ENCODE measurements at places on chromosomes 4 and X. TPM values are rescaled to one million over a fixed set of nuclear protein-coding genes. Genes with fewer than 3 reads are reported as not detected.
A peak's percentile ranks its signal among the peaks of the same experiment; 100 is the strongest.

GRCh38 chrX:130109429-130110378 is 593 bp downstream of the ELF4 start:
- DNase-seq, result no peak

DNA sequence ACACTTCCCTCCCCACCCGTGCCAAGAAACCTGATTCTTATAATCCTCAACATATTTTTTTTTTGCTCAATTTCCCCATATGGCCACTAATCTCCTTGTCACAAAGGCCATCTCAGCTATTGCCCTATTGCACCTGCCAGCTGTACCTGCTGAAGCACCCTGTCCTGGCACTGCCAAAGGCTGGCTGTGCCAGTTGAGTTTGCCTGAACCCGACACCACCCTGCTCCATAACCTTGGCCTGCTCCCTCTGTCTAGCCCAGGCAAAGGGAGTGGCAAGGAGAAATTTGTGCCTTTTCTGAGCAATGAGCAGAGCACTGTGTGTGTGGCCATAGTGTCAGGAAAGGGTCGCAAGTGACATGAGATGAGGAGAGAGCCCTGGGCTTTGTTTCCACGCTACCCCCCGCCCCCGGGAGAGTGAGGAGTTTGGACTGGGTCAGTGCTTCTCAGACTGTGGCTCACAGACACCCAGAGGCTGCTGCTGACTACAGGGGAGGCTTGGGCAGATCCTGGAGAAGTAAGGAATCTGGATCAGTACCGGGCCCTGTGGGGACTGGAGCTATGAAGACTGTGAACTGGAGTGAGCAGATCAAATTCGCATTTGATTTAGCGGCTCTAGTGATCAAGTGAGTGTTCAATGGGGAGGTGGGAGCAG is 42.2 kb upstream of the HMGB3 start:
- no peak for DNase-seq

DNA sequence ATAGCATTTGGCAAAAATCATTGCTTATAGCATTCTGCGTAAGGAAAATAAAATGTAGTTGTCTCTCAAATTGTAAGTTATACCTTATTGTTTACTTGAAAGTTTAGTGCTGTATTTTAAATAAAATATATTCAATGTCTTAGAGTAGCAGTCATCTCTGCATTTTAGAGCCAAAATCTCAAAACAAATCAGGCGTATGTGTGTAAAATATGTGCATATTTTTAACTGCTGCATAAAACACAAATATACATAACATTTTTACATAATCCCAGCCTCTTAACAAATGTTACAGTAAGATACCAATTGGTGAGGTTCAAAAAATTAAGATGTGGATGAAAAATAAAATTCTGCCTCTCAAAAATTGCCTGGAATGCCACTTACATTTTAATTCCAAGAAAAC is 145.8 kb upstream of the AGA start:
- no peak for DNase-seq

GRCh38 chrX:17637235-17637634 is 100.1 kb upstream of the SCML1 start:
- DNase-seq, result no peak

GRCh38 chr4:153747406-153747955 is 12.3 kb downstream of the RNF175 start:
- DNase-seq, result no peak

GRCh38 chr4:64582492-64582891 is 173.2 kb upstream of the TECRL start:
- DNase-seq, result no peak

DNA sequence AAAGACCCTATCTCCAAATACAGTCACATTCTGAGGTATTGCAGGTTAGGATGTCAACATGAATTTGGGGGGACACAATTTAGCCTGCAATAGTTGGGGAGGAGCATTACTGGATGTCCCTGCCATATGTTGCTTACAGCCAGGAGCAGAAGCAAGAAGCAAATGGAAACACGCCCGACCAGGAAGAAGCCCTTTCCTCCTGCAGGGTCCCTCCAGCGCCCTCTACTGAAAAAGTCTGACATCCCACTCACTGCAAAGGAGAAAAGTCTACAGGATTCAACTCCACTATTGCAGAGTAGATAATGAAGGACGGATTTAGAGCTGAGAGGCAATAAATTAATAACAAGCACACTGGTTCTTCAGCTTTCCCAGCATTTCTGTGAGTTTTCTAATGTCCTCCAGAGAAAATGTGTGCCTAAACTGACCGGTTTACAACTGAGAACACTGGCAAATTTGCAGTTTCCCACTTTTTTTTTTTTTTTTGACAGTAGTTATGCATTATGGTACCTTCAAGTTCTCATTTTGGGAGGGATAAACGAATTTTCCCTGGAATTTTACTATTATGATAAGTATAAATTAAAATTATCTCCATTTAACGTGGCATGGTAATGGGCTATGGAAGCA is 31.7 kb downstream of the COQ2 start:
- peak; percentile 72 for DNase-seq

GRCh38 chr4:121842862-121843261 is 19.2 kb upstream of the CCNA2 start:
- no peak for DNase-seq

DNA sequence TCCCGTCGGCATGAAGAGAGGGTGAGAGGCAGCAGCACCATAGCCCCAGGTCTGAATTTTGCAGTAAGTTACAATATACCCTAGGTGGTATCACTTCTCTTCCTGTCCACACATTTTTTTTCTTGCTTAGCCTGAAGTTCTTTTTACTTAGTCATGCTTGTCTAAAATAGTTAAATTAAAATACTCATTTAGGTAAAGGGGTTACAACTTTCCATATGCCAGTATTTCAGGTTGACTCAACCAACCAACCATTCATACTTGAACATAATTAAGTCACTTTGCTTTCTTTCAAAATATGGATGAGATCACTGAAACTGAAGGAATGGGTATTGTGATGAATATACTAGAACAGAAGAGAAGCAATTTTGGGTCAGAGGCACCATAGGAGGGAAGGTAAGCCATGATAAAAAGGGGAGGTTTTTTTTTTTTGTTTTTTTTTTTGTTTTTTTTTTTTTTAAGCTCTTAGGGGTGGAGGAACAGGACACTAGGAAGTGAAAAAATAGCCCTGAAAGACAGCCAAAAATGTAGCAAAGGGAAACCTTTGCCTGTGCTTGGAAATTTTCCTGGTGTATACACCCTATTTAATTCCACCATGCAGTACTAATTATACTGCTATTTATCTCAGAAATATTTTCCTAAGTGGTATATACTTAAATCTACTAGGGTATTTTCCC is 41.8 kb downstream of the RPS6KA3 start:
- DNase-seq, result no peak

- DNase-seq, result no peak
Observed at GRCh38 chr4:155609455-155610059, 57.1 kb upstream of the GUCY1A1 start.

- DNase-seq, result no peak
Observed at GRCh38 chr4:23773884-23774636, 115.8 kb downstream of the PPARGC1A start.

GRCh38 chr4:1502976-1503375 is 96.7 kb upstream of the NKX1-1 start:
- DNase-seq, result no peak

- DNase-seq, result no peak
Observed at GRCh38 chr4:188015025-188015940, 19.7 kb downstream of the ZFP42 start.

DNA sequence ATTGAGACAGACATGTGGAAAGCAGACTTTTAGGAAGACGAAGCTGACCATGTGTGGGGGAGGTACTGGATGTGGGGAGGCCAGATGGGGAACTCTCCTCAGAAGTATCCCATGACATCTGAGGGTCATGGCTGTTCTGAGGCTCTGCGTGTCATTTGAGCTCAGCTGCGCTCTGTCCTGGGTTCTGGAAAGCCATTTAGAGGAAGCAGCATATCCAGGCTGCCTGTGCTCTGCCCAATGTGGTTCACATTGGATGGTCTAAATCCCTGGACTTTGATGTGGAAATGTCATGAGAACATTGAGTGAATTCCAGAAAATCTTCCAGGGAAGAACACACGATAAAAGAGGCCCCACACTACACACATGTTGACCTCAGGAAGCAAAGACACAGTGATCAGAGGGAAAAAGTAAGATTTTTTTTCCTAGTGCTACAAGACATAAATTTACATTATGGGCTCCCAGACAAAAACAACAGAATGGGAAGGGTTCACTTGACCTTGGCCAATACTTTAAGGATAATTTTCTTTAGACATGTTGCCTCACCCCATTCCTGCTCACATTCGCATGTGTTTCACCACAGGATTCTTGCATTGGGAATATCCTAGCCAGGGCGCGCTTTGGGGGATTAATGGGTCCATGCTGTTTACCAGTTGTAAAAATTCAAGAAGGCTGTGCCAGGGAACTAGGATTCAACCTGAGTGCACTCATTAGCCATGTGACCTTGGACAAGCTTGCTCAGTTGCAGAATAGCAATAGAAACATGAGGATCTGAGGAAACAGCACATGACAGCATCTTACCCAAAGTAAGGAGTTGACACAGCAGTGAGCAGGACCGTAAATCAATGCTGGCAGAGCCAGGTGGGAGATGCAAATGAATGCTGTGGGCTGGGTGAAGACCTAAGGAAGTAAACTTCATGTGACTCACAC is 73.2 kb upstream of the C1QTNF7 start:
- DNase-seq, result no peak

GRCh38 chrX:18129690-18130089 is 91.0 kb downstream of the BEND2 start:
- DNase-seq, result no peak

- DNase-seq, result no peak
Observed at GRCh38 chr4:12701384-12701783, 782.8 kb downstream of the RAB28 start.

DNA sequence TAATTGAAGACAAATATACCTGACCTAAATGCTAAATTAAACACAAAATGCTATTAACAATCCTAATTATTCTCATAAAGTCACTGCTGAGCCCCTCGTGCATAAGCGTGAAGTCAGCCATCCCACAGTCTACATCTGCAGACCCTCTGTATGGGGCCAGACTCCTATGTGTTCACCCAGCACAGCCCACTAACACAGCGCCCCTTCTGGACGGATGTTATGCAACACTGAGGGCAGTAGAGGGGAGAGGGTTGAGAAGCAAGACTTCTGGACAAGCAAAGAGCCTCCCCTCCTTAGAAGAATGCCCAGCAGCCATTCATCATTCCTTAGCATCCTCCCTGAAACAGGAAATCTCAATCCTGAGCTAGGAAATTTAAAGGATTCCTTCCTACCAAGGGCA is 7.9 kb downstream of the TRPC3 start:
- DNase-seq, result no peak

GRCh38 chrX:31228415-31228832 is 156.6 kb upstream of the FTHL17 start:
- peak; percentile 30 for DNase-seq

- no peak for DNase-seq
Observed at GRCh38 chr4:77695774-77696173, 90.2 kb downstream of the CXCL13 start.

- DNase-seq, result no peak
Observed at GRCh38 chr4:77854431-77855111, 8.1 kb upstream of the MRPL1 start.

GRCh38 chr4:74623041-74623440 is 171.3 kb downstream of the BTC start:
- DNase-seq, result peak; percentile 36

GRCh38 chrX:41481264-41482109 is 34.3 kb downstream of the NYX start:
- no peak for DNase-seq

TCEANC gene
- total RNA-seq, result 4.0 TPM

ASB11 gene
- total RNA-seq, result not detected

ITIH6 gene
- total RNA-seq, result not detected

All from mucosa of gallbladder (tissue), 1 donor.